ENCODE measurements at places on chromosomes 6 and 20. TPM values are rescaled to one million over a fixed set of nuclear protein-coding genes. Genes with fewer than 3 reads are reported as not detected.

DNA sequence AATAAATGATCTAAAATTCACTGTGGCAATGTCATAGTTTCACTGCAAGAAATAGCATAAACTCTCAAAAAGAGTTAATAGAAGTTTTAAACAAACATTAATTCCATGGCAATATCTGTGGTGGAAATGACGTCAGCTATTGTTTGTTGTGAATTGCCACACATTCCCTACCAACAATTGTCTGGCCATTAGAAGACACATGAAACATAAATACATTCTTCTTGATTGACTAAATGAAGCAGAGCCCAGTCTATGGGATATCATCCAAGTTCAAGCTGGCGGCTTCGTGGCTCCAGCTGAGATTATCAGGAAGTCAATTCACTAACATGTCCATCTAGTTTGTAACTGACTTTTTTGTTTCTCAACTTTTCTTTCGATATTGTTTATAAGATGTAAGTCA is 369.0 kb downstream of the ARHGAP18 start:
- no peak for DNase-seq

DNA sequence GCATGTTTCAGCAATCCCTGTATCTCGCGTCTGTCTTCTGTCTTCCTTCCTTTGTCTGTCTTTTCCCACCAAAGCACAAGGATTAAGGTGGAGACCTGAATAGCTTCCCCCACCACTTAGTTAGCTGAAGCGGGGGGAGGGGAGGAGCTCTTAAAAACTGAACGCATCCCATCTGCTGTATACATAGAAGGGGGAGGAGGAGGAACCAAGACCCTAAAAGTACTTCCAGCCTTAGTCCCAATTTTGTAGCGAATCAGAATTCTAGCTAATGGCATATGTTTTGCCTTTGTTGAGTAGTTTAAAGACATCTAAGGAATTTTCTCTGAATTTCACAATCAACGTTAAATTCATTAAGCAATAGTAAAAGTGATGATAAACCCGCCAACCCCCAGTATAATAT is 47.9 kb downstream of the GNAS start:
- DNase-seq: no peak

DNA sequence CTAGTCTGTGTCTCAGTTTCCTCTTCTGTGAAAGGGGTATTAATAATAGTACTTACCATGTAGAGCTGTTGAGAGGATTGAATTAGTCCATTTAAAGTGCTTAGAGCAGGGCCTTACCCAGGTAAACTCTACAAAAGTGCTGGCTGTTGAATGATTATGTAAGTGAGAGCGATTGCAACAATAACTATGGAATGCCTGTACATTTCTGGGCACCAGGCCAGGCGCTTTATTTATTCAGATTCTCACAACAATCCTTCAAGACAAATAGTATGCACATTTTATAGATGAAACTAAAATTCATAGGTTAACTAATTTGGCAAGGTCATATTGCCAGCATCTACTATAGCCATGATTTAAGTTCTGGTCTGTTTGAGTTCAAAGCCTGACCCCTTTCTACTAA is 78.3 kb upstream of the MMS22L start:
- no peak for DNase-seq

TRIM40 gene
- 0.10 TPM for polyA plus RNA-seq

- no peak for DNase-seq
Observed at GRCh38 chr6:14644381-14644780, 526.8 kb downstream of the CD83 start.

OPRL1 gene
- 1.3 TPM for polyA plus RNA-seq

- no peak for DNase-seq
Observed at GRCh38 chr20:44861531-44862006, 23.9 kb upstream of the YWHAB start.

DNA sequence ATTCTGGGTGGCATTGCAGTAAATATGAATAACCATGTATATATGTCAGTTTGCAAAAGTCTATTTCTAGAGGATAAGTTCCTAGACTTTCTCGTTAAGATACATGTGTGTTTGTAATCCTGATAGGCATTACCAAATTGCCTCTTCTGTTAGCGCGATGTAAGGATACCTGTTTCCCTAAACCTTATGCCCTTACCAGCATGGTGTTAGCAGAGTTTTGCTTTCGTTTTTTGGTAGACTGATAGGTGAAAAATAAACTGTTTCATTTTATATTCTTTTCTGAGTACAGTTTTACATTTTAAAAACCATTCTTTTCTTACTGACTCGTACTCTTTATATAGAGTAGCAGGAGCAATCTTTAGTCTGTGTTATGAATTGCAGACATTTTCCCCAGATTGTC is 32.3 kb downstream of the SNX9 start:
- no peak for DNase-seq

SAMD5 gene
- polyA plus RNA-seq: 17.5 TPM

CCN6 gene
- 3.3 TPM for polyA plus RNA-seq

- DNase-seq: no peak
Observed at GRCh38 chr20:46261456-46262253, 46.6 kb downstream of the CDH22 start.

- DNase-seq: no peak
Observed at GRCh38 chr6:148457137-148457842, 114.7 kb downstream of the SASH1 start.

GRCh38 chr6:135853986-135854385 is 2.5 kb downstream of the PDE7B start:
- no peak for DNase-seq

WFDC5 gene
- not detected for polyA plus RNA-seq

GRCh38 chr6:65450451-65450850 is 256.6 kb downstream of the EYS start:
- no peak for DNase-seq

- no peak for DNase-seq
Observed at GRCh38 chr6:35128496-35128895, 12.6 kb downstream of the TCP11 start.

DNA sequence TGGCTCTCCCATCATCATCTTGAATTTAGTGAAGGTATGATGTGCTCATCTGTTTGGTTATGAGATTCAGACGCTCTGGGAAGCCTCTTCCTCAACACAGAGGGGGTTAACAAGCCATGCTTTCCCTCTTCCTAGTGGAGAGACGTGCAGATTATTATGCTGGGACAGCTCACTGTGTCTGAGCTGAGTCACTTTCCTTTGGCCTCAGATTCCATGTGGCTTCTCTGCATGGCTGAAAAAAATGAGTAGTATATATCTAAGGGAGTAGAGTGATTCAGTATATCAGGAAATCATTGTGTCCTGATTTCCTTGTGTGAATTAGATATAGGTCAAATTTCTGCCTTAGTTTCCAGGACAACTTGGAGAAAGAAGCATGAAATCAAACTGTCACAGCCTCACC is 52.6 kb downstream of the FIG4 start:
- DNase-seq: no peak

DNA sequence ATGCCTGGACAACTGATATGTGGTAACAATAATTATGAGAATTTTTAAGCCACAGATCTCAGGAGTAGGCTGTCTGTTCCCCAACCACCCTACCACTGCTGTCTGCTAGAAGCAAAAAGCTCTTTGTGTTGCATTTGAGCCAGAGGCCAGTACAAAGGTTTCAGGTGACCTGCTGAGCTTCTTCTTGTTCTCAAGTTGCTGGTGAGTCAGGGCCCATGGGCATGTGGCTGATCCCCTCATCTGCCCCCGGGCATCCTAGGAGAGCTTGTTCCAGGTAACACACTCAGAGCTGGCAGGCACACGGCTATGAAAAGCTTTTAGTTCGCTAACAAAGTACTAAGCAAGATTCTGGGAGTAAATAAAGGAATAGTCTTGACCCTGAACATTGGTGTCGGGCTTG is 285.3 kb downstream of the CDC5L start:
- DNase-seq: no peak

DNA sequence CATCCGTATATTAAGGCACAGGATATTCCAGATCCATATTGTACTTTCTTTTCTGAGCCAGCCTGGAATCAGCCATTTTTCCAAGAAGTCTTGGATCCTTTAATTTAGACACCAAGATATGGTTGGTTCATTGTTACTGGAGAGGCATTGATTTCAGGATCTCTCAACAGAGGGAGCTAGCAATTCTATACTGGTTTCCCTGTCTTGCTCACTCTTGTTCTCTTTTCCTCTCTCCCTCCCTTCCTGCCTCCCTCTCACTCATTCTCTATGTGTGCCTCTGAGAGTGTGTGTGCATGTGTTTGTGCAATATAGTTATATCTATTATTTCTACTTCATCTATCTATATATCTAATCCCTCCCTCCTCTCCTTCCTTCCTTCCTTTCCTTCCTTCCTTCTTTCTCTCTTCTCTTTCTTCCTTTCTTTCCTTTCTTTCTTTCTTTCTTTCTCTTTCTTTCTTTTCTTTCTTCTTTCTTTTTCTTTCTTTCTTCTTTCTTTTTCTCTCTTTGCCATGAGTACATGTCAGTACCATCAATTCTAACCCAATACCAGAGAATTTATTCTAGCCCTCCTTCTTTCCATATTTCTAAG is 299.1 kb downstream of the EPHA7 start:
- no peak for DNase-seq

DNA sequence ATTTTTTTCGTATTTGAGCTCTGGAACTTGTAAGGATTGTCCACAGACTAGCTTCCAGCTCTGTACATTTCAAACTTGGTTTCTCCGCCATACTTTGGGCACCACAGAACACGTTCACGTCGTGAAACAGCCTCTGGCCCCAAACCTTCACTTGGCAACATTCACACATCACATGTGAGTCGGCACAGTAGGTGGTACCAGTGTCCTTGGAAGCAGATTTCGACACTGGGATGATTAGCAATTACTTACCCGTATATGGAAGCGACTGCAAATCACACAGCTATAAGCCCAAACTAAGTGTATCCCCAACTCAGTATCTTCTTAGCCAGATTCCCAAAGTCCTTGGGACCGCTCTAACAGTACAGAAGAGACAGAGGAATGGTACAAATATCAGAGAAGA is 60.2 kb downstream of the MAFB start:
- DNase-seq: no peak

GRCh38 chr6:136989571-136990241 is 55.1 kb downstream of the IL20RA start:
- DNase-seq: peak; percentile 32

CCM2L gene
- 7.9 TPM for polyA plus RNA-seq

GRCh38 chr20:37358366-37359150 is 12.6 kb downstream of the SRC start:
- DNase-seq: no peak

SPTLC3 gene
- polyA plus RNA-seq: 22.2 TPM

DNA sequence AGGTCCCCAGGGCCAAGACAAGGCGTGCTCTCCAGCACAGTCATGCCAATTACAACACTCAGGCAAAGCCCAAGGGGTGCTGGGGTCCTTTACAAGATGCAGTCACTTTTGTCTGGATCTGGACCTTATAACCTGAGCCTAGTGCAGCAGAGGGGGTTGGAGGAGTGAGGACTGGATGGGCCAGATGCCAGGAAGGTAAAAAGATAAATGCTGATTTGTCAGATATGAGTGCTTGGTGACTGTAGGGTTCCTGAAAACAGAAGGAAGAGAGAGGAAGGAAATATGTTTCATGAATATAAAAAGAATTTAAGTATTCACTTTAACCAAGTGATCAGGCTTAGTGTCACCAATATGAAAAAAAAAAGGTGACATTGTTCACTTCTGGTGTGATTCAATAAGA is 43.4 kb upstream of the TFAP2A start:
- DNase-seq: no peak

RREB1 gene
- 23.0 TPM for polyA plus RNA-seq

GRCh38 chr6:159053781-159054398 is 9.1 kb upstream of the TAGAP start:
- no peak for DNase-seq

TAF8 gene
- 19.9 TPM for polyA plus RNA-seq

- no peak for DNase-seq
Observed at GRCh38 chr20:45969712-45970634, 2.0 kb downstream of the ZNF335 start.

DNA sequence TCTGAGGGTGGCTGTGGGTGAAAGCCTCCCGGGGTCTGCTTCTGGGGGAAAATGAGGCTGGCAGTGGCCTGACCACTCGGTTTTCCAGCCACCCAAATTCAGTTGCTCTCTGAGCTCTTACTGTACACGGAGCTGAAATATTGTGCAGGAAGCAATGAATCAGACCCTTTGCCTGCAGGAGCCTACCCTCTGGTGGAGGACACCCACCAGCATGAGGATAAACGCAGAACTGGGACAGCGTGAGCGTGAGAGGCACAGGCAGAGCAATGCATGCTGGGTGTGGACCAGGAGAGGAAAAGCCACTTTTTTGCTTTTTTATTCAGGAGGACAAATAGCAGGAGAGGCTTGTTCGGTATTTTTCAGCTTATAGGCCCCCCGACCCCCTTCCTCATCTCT is 298.0 kb downstream of the QKI start:
- no peak for DNase-seq

MCHR2 gene
- polyA plus RNA-seq: not detected
